Stimulated activated CD4-positive, alpha-beta T cell treated with anti-CD3 and anti-CD28 coated beads, TNF-alpha, amount 100 ng/mL, for 24 hours (primary cell): ENCODE measurements at places on chromosomes 16 and 17.

GRCh38 chr17:75404223-75404730 is 1.2 kb downstream of the GRB2 start:
- peak; percentile 40 for DNase-seq

DNA sequence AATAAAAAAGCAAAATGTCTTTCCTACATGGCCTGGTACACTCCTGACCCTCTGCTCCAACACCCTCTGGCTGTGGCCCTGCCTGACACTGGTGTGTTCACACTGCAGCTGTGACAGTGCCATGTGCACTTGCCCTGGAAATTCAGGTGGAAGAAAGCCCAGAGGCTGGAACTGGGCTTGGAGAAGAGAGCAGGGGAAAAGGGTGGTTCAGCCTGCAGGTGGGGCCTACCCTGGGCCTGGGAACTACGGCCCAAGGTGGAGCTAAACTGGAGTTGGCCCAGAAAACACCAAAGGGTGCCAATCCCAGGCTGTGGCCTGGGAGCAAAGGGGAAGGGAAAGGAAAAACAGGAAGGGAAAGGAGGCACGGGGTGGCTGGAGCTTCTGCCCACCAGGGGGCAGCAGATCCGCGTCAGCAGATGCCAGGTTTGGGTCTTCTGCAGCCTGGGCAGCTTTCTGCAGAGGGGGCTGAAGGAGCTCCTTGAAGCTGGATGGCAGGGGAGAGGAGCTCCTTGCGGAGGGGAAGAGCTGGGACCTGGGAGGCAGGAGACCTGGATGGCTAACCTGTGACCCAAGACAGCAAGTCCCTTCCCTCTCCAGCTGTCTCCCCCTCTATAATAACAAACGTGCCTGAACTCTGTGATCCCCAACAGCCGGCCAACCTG is 15.4 kb upstream of the CTCF start:
- peak; percentile 69 for DNase-seq

DNA sequence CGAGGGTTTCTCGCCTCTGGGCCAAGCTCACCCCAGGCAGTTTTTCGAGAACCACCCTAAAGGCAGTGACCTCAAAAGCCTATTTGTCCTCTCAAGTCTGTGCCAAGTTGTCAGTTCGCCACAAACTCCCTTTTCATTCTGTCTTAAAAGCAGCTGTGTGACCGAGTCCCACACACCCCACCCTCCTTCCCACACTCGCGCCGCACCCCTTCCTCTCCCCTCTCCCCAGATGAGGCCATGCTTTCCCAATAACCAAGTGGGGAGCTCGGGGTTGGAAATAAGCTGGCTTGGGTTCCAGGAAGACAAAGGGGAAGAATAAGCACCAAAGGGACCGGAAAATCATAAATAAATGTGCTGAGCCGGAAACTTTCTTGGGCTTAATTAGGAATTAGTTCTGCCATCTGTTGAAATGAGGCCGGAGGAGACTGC is 36.7 kb downstream of the GRIN2C start:
- no peak for DNase-seq

- DNase-seq: no peak
Observed at GRCh38 chr16:70444249-70445063, 5.6 kb upstream of the ST3GAL2 start.

DNA sequence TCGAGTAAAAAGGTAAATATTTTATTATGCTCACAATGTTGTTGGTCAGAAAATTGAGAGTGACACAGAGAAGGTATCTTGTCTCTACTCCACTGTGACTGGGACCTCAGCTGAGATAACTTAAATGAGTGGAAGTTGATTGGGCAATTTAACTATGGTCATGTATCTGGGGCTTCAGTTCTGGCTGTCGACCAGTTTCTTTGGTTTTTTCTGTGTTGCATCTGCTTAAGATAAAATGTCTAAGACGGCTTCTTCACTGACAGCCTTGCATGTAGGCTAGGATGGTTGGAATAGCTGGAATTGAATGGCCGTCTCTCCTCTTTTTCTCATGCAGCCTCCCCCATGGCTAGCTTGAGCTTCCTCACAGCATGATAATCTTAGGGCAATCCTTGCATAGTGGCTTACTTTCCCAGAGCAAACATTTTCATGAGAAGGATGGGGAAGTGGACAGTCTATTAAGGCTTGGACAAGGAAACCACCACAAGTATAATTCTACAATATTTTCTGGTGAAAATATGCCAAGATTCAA is 433.7 kb downstream of the KIF2B start:
- DNase-seq: no peak

- no peak for DNase-seq
Observed at GRCh38 chr17:68141050-68141449, 105.5 kb downstream of the KPNA2 start.

DNA sequence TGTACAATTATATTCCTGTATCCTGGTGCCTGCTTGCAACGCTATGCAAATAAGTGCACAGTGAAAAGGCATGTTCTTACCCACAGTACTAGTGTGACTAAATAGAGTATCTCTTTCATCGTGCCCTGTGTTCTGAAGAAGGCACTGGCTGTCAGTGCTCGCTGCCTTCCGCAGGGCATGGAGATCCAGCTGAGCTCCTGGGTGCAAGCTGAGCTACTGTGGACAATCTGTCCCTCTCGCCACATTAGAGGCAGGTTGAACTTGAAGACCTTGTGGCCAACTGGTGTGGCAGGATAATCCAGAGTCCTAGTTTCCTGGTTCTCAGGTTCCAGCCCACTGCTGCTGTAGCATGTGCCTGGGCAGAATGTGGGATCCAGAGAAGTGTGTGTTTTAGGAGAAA is 1.9 kb upstream of the ST6GALNAC1 start:
- no peak for DNase-seq

- DNase-seq: no peak
Observed at GRCh38 chr16:55811811-55812210, 21.1 kb downstream of the CES1 start.

DNA sequence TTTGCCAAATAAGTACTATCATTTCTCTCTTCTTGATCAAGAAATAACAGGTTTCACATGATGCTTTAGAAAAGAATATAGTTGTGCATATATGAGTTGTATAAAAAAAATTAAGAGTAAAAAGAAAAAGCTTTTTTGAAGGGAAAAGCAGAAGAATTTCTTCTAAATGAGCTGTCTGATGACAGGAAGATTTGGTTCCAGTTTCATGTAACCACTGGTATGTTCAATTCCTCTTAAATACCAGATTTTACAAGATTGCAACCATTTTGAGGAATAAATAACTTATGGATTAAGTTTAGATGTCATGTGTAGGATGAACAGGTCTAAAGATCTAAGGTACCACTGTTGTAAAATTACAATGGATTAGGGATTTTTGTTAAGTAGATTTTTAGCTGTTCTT is 45.0 kb downstream of the VMP1 start:
- no peak for DNase-seq

GRCh38 chr17:76078860-76079534 is at the start of gene ZACN:
TSS of gene ZACN (plus strand) at chr17:76079182. CDS start at chr17:76079265, 83 bp downstream.
- DNase-seq: no peak

DNA sequence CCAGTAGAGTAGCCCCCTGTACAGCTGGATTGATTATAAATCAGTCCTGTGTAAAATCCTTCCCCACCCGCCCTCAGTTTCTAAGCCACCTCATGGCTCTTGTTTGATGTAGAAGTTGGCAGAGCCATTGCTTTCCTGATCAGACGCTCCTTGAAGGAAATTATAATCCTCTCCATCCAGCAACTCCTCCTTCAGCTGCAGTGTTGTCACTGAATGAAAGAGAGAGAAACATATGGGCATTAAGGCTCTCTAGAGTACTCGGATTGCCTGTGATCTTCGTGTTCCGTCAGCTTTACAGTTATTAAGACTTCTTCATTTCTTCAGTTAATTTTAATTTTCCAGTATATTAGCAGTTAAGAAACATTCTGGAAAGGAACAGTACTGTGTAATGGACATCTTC is 14.3 kb downstream of the NME2 start:
- DNase-seq: no peak

GRCh38 chr17:3596804-3597464 is 12.3 kb downstream of the TRPV1 start:
- no peak for DNase-seq

DNA sequence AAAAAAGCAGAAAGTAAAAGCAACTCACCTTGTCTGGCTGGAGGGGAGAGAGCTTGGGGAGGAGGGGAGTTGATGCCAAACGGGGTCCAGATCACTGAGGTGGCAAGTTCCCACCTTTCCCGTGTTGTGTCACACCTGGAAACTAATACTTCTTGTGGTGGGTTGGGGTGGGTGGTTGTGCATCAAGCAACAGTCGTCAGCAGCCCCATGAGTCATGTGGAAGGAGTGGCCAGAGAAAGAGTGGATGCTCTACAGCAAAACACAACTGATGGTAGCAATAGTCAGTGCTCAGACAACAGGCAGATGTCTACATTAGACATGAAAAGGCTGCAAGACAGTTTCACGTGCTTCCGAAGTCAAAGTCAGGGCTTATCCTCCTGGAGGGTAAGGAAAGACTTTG is 35.4 kb downstream of the ARSG start:
- no peak for DNase-seq

GRCh38 chr17:3989041-3989886 is 25.0 kb upstream of the ATP2A3 start:
- no peak for DNase-seq

DNA sequence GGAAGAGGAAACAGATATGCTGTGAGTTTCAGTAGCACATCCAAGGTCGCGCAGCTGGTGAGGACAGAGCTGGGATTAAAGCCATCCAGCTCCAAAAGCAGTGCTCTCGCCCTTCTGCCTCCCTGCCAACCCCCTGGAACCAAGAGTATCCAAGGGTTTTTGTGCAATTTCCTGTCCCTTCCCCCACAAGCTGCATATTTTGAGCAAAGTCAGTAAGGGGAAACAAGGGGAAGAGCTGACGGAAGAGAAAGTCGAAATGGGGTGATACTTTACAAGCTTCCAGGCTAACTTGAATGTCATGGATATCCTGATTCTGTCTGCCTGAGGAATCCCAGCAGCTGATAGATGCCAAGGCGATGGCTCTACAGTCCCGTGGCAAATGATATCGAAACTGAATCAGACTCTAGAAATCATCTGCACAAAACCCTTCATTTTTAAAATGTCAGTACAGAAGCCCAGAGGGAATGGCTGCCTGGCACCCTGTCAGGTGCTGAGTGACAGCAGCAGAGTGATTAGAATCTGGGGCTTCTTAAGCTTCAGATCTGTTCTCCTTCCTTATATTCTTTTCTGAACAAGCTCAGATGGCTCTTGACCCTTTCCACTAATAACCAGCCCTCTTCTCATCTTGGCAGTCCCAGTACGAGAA is 42.9 kb upstream of the TEKT3 start:
- DNase-seq: no peak

- DNase-seq: peak; percentile 10
Observed at GRCh38 chr16:50025537-50025931, 509 bp downstream of the CNEP1R1 start.

GRCh38 chr16:84526794-84527531 is 22.5 kb upstream of the MEAK7 start:
- DNase-seq: no peak

- no peak for DNase-seq
Observed at GRCh38 chr16:51569203-51569931, 418.3 kb upstream of the SALL1 start.

GRCh38 chr16:48492133-48492532 is 106.9 kb upstream of the SIAH1 start:
- no peak for DNase-seq

- DNase-seq: peak; percentile 91
Observed at GRCh38 chr17:45385331-45385997, 47.2 kb downstream of the ARHGAP27 start.

DNA sequence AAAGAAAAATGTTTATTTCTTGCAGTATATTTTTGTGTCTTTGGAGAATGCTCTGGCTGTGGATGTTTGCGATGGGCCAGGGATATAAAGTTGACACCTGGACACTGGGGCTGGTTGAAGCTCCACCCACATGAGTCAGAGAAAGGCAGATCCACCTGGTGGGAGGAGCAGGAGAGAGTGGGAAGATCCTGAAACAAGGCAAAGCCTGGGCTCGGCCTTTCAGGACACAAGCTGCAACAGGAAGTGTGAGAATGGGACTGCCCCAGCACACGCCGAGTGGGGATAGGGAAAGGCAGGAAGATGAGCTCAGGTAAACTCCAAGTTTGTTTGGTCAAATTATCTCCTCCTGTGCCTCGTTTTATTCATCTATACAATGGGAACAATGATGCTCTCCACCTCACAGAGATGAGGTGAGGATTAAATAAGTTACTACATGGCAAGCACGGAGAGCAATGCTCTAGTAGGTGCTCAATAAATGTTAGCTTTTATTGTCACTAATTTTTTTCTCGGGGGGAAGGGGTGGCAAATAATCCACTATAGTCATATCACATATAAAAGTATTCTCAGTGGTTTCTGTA is 21.4 kb upstream of the PITPNM3 start:
- no peak for DNase-seq
